ENCODE measurements at places on chromosomes 16 and 17.

DNA sequence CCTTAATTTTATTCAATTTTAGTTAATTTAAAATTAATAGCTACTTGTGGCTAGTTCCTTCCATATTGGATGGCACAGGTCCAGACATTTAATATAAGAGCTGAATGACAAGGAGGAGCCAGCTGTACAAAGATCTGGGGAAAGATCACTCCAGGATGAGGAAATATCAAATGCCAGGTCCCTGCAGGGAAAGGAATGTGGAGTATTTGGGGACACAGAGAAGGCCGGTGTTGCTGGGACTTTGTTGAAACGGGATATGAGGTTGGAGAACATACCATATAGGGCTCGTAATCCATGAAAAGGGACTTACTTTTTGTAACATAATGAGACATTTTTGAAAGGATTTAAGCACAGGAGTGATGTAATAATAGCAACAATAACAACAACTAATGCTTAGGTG is 426.8 kb downstream of the HS3ST4 start:
- DNase-seq, result no peak

DNA sequence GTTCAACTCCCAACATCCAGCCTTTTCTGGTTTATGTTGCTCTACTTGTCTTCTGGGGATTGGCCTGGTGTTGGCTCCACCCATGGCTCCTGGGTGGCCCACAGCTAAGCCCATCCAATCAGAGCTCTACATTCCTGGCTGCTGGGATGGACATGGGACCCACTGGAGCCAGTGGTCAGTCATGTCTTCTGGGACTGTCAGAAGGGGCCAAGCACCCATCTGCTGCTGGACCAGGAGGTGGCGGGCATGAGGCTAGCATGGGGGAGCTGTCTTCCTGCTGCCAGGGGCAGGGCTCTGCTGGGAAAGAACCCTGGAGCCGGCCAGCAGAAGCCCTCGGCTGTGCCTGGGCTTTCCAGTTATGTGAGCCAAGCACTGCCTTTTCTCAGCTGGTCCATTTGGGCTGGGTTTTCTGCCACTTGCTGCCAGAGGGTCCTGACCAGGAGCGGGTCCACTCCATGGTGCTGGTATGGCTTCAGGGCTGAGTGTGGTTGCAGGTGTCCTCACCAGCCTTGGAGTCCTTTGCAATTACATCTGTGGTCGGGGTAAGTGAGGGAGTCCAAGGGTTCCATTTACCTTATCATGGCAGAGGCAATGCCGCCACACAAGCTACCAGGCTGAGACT is 17.4 kb upstream of the ZNF469 start:
- DNase-seq, result no peak

- DNase-seq, result no peak
Measured at GRCh38 chr17:48254896-48255295, 147.3 kb downstream of the SNX11 start.

GRCh38 chr16:65667011-65667578 is 545.2 kb upstream of the CDH11 start:
- no peak for DNase-seq

- no peak for DNase-seq
Measured at GRCh38 chr16:51095890-51096626, 55.0 kb downstream of the SALL1 start.

DNA sequence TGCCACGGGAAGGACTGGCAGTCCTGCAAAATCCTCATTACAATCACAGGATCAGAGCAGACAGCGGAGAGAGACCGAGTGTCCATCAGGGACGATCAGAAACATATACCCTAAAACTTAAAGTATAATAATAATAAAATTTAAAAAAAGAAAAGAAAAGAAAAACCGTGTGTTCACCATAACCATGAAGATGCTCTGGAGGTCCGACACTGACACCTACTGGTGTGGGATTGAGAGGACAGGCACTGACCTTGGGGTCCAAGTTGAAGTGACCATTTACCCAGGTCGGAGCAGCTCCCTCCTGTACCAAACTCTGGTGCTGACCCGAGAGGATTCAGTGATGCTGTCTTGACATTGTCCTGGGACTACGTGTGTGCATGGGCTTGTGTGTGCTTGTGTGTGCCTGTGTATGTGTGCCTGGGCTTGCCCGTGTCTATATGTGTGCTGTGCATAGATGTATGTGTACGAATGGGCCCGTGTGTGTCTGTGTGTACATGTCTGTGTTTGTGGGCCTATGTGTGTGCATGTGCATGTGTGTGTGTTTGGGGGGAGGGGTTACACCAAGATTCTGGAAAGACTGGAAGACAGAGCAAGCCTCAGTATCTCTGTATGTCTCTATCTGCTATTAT is 10.0 kb upstream of the CD300LD start:
- no peak for DNase-seq

DNA sequence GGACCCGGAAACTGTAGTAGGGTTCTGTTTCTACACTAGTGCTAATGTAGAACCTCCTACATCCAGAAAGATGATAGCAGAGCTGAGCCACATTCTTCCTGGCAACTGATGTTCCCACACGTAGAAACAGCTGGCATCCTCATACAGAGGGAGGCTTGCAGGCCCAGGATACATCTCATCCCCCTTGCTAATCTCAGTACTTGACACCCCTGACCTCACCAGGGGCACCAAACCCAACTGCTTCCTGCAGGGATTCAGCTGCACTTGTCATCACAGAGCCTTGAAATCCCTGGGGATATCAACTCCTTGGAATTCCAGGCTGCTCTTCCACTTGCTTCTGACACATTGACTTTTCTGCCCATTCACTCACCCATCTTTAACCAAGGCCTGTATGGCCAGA is 75.2 kb upstream of the HSBP1 start:
- DNase-seq, result no peak

All from stimulated activated CD4-positive, alpha-beta T cell treated with anti-CD3 and anti-CD28 coated beads, Interleukin-4, amount 100 ng/mL, for 1 hour (primary cell).